Caki2 (cell line): ENCODE measurements at places on chromosomes 6 and 20.

- DNase-seq = peak; percentile 93
Measured at GRCh38 chr6:3913077-3913957, 64.1 kb downstream of the FAM50B start.

GRCh38 chr6:166567813-166568212 lies 18.7 kb downstream of the RAMACL start:
- no peak for DNase-seq

GRCh38 chr20:3483309-3483708 lies 12.5 kb downstream of the ATRN start:
- no peak for DNase-seq

DNA sequence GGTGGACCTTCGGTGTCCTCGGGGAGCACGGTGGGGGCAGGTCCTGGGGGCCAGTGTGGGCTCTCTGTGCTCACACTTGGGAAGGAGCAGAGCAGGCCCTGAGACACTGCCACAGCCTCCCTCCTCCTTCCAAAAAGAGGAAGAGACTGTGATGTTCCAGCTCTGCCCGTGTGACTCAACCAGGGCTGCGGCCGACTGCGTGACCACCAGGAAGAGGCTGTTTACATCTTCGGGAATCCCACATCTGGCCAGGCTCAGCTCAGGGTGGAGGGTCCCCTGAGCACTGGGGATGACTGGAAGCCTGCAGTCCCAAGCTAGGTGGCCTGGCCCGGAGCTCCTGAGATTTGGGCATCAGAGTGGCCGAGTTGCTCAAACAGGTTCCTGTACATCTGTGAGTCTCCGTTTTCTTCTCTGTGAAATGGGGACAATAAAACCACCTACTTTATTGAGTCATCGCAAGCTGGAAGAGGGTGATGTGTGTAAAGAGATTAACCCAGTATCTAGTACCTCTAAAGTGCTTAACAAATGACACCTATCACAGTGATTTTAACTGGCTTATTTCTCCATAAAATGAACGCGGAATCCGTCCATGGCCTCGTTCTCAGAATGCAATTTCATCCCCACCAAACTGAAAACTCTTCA lies 242.1 kb downstream of the DLL1 start:
- no peak for DNase-seq

- DNase-seq = no peak
Measured at GRCh38 chr20:24185791-24186190, 197.2 kb upstream of the GGTLC1 start.

- DNase-seq = no peak
Measured at GRCh38 chr20:33328157-33329137, 45.4 kb downstream of the BPIFB1 start.

GRCh38 chr20:54140067-54140466 lies 33.7 kb downstream of the CYP24A1 start:
- no peak for DNase-seq

DNA sequence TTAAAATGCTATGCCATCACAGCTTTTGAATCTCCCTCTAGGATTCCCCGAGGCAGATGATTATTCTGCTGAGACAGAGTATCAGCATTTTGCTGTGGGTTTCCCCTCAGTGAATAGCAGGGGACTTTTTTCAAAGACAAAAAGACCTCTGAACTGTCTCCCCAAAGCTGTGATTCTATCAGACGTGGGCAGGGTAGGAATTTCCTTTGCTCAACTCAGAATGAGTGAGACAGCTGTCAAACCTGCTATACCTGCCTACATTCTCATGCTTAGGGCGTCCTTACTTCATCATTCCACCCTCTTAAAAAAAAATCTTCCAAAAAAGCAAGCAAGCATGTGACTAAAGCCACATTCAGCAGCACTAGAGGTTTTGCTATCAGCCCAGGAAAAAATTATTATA lies 147.6 kb upstream of the FAM83B start:
- no peak for DNase-seq

DNA sequence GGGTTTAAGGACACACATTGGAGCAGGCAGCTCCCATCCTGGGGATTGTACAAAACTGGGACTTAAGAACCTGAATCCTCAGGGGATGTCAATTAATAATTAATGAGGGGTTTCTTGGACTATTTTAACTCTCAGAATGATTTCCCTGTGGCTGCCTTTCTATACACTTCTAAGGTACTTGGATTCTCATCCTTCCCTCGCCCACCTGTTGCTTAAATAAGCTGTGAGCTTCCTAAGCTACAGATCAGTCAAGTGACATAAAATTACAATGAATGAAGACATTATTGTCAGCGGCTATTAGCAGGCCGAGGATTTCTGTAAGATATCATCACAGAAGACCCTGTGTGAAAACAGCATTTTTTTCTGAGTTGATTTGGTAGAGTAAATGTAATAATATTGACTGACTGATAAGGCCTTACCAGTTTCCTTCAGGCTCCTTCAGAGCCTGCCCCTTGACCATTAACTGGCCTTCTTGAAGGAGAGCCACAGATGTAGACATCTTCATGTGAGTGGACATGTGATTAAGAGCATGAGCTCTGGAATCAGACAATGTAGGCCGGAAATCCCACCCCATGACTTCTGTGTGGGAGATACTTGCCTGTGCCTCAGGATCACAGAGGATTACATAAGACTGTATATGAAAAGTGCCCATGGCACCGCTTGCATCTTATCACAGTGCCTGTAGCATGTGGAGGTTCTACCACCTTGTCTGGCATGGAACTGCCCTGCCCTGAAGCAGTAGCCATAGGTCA lies 101.7 kb downstream of the TULP4 start:
- DNase-seq = no peak

GRCh38 chr20:34082232-34082887 lies 29.7 kb downstream of the EIF2S2 start:
- no peak for DNase-seq

- DNase-seq = no peak
Measured at GRCh38 chr6:14379568-14379967, 262.0 kb downstream of the CD83 start.

DNA sequence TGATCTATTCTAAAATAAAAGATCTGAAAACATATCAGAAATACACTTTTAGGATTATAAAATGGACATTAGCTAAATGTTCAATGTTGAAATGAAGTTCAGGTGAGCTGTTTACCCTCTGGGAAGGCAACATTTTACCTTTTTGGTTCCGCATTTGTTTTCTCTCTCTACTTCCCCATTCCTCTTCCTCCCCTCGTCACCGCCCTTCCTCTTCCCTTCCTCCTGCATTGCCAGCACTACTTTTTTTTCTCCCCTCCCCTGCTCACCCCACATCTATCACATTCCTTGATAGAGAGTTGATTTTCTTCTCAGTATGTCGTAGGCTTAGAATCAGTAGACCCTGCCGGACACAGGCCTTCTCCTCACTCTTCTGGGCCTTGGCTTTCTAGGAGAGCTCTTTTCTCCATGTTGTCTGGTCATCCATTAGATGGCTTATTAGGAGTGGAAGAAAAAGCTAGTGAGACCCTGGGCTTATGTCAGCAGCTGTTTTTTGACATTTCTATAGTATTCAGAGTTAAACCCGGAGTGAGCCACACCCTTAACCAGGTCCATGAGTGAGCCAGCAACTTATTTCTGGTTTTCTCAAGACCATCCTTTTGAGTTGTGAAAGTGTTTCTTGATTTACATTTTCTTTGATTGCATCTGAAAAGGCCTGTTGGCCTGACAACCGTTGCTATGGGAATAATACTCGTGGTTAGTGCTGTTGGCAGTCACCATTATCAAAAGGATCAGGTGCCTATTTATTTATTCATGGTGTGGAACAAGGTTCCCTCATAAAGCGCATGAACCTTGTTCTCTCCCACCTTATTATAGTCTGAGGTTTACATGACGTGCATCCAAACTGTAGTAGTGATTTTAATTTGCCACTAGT lies 90.9 kb downstream of the DTD1 start:
- peak; percentile 31 for DNase-seq

DNA sequence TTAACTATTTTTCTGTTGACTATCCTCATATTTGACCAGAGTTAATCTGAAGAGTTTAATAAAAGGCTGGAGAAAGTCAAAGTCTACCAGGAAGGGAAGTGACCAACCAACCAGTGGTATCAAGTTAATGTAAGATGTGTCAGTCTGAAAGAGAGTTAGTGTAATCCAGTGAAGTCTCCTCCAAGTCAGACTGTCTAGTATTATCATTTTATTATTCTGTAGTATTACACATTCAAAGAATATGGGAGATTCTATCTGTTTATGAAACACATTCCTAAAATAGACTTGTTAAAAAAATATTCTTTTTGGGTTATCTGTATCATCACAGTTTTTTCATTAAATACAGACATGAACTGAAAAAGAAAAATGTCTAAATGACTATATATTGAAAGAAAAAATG lies 194.4 kb downstream of the BTBD9 start:
- no peak for DNase-seq

- no peak for DNase-seq
Measured at GRCh38 chr20:45432294-45432693, 16.4 kb downstream of the PIGT start.

DNA sequence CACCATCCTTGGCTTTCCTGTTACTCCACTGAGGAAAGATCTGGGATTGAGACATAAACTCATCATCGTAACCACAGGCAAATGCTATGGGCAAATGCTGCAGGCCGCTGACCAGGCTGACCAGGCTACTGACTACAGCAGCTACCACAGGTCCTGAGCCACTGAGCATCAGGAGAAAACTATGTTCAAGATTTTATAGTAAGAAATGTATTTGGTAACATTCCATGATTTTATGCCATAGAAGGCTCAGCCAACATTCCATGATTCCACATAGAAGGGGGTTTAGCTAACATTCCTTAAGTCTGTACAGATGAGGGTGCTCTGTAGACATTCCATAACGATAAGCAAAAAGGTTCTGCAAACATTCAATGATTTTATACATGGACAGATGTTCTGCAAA lies 16.1 kb upstream of the B4GALT5 start:
- no peak for DNase-seq
